Cardiac septum (tissue), 1 donor: ENCODE measurements at places on chromosomes 2 and 18. TPM values are rescaled to one million over a fixed set of nuclear protein-coding genes. Genes with fewer than 3 reads are reported as not detected.

AFF3 gene
- 6.7 TPM for total RNA-seq

NRBP1 gene
- 64.6 TPM for total RNA-seq

SPOPL gene
- total RNA-seq = 15.4 TPM

SPP2 gene
- not detected for total RNA-seq

COLEC12 gene
- 5.5 TPM for total RNA-seq

NGEF gene
- total RNA-seq = 0.24 TPM

EFEMP1 gene
- 48.5 TPM for total RNA-seq

PROC gene
- not detected for total RNA-seq
